ENCODE measurements at places on chromosomes 6 and 20.

- DNase-seq = no peak
These were observed 4.2 kb downstream of the SSTR4 start for GRCh38 chr20:23039136-23039875.

DNA sequence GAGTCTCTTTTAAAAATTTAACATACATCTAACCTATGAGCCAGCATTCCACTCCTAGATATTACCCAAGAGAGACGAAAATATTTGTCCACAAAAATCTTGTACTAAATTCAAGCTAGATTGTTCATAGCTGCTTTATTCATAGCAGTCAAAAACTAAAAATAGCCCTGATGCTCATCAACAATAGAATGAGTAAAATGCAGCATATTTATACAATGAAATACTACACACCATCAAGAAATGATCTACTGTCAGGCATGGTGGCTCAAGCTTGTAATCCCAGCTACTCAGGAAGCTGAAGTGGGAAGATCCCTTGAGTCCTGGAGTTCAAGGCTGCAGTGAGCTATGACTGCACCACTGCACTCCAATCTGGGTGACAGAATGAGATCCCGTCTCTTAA lies 22.0 kb upstream of the SRC start:
- no peak for DNase-seq

DNA sequence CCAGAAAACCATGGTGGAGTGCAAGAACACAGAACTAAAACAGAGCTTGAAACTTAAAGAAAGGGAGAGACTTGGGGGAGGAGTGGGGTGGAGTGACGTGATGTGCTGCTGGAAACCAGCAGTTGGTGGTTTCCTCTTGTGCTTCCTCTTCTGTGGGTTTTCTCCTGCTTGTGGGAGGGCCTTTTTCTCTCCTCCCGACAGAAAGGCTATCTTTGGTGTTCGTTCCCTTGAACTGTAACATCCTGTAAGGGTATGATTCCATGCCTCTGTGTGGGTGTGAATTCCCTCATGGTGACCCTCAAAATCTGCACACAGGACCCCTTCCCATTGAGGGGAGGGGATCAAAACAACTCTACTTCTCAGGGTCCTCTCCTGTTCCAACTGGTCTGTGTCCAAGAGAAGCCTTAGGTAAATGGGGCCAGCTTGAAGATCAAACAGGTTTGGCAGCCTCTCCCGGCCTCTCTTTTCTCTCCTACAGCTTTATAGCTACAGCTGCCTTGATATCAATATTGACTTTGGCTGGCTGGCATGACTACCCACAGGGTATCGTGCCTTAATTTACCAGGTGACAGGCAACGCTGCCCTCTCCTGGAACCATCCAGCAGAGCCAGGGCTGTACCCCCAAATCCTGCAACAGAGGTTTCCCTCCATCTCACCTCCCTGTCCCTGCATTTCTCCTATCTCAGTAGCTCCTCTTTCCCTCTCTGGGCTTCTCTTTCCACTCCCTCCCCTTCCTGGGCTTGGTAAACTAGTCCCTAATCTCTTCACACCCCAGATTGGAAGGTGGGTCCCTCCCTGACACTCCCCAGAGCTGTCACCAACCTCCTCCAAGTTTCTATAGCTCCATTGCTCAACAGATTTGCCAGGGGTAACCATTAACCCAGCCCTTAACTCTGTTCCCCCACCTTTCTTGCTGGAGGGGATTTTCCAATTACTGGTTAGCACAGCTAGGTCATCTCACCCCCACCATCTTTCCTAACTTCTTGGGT lies 1.5 kb upstream of the MSH5 start:
- peak; percentile 39 for DNase-seq

DNA sequence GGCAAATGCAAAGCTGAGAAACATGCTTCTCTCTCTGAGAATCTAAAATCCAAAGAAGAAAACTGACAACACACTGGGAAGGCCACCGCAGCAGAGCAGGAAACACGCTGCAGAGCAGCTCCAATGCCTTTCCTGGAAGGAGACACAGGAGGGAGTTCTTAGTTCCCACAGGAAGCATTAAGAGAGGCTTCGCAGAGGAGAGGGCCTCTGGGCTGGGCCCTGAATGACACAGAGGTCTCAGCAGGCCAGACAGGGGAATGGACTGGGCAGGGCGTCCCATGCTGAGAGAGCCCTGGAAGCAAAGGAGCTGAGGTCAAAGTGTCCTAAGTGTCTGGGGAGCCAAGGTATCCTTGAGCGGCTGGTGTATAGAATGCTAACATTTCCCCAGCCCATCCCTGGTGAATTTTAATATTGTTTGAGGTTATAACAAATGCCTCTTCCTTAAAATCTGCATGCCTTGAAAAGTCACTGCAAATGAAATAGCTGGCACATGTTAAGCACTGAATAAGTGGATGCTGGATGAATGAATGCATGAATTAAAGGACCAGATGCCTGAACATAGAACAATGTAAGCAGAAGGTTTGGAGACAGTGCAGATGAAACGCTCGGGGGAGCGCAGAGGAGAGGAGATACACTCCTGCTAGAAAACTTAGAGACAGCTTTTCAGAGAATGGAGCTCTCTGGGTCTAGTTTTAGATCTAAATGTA lies 110.0 kb upstream of the SYNDIG1 start:
- DNase-seq = no peak

GRCh38 chr6:129709769-129710449 lies at the start of gene ARHGAP18:
TSS of gene ARHGAP18 (minus strand) at chr6:129710177. CDS start at chr6:129710136, 41 bp downstream.
- peak; percentile 42 for DNase-seq

DNA sequence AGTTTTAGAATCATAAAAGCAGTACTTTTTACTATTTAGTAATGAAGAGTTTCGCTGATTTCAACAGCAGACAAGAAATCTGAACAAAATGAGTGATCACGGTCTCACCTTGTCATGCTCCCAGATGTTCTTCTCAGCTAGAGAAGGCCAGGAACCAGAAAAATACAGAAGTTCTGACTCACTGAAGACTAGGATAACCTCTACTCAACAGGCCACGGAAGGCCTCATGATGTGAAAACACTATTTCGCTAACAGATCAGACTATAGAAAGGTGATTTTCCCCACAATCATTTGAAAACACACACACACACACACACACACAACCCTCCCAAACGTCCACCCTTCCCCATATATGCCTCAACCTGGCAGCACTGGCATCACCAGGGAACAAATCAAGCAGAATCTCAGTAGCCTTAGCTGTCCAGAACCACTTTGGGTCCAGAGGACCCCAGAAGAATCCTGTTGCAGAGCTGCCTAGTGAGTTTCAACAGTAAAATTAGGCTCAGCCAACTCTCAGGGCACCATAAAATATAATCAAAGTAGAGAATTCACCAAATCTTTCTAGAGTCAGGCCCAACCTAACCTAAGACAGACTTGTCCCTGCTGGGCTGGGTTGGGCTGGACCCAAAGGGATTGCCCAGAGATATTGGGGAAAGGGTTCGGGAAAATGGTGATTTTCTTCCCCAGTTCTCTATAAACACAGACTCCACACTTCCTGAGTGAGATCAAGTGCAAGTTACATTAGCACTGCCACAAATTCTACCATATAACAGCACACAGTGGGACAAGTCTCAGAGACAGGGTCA lies 7.9 kb downstream of the EXOC2 start:
- no peak for DNase-seq

- DNase-seq = no peak
These were observed 61.1 kb downstream of the FAM217A start for GRCh38 chr6:4017834-4018170.

- no peak for DNase-seq
These were observed 17.1 kb downstream of the RIPOR3 start for GRCh38 chr20:50674138-50674825.

GRCh38 chr6:82458705-82459104 lies 95.1 kb downstream of the TPBG start:
- no peak for DNase-seq

DNA sequence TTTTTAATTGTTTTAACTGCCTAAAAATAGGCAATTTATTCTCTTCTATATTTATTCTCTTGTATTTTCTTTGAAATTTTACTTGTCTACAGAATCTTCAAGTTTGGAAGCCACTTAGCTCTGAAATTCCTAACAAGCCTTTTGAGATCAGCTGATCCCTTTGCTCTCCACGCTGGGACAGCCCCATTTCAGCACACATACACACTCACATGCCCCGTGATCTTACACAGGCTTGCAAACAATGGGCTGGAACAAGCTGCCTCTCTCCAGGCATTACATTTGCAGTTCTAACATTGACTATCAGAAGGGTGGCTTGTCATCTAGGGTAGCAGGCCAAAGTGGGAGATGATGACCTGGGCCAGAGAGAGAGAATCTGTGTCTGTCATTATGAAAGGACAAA lies 62.1 kb upstream of the RAB32 start:
- no peak for DNase-seq

GRCh38 chr6:36685166-36685924 lies 6.8 kb downstream of the CDKN1A start:
- no peak for DNase-seq

DNA sequence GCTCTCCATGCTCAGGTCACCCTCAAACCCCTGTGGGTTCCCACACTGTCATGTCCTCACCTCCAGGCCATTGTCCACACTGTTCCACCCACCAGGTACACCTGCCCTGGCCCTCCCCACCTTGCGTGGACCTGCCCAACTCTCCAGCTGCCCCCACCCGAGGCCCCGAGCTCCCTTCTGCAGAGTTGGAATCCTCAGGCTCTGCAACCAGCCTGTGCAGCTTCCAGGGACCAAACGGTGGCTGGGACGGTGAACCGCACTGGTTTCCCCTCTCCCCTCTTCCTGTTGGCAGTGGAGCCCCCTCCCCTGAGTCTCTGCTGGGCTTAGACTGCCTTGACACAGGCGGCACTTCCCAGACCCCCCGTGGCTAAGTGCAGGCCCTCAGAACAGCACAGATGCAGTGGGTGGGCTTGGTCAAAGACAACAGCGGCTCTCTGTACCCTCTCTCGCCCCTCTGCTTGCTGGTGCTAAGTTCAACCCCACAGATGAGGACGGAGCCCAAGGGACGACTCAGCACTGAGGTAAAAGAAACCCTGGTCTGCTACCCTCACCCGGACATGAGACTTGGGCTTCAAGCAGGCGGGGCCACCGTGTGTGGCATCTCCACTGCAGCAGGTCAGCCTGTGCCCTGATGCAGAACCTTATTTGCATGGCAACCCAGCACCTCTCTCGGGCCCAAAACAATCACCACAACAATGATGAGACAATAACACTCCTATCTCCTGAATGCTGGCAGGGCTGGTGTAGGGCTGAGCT lies 11.0 kb downstream of the ZBP1 start:
- DNase-seq = no peak

- DNase-seq = no peak
These were observed 103.5 kb downstream of the CD24 start for GRCh38 chr6:106870824-106871717.

DNA sequence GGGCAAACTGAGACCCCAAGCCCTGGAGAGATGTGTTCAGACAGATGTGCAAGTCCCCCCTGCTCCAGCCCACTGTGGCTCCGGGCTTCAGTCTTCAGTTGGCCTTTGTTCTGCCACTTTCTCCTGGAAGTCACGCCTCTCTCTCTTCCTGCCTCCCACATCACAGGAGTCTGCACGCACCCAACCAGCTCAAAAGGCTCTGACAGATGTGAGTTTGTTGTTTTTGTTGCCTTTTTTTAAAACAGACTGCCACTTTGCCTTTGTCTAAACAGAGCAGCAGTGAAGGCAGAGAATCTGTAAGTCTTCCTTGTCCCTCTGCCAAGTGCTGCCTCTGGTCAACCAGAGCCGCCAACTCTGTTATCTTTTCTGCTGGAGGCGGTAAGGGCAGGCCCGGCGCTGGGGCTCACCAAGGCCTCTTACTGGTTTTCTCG lies 149.7 kb downstream of the TFAP2C start:
- DNase-seq = no peak

GRCh38 chr6:802701-803100 lies 109.8 kb upstream of the EXOC2 start:
- DNase-seq = no peak

GRCh38 chr6:70336996-70337742 lies 34.3 kb upstream of the COL9A1 start:
- DNase-seq = no peak

DNA sequence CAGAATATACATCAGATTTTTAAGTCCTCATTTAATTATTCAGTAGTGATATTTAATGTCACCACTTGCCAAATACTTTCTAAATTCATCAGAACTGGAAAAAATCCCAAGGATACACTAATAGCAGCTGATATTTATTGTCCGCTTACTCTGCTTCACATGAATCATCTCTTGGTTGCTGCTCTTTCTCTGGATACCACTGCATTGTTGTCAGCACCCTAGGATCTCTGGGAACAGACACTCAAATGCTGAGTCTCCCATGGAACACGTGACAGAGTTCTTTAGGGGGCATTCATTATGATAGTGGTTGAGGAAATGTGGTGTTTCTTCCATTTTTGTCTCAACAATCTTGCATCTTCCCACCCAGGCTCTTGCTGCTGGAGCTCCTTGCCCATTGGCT lies 318.0 kb downstream of the RFPL4B start:
- no peak for DNase-seq

- DNase-seq = no peak
These were observed 233.8 kb downstream of the LRFN2 start for GRCh38 chr6:40353197-40353966.

GRCh38 chr6:28988536-28989311 lies 16.4 kb downstream of the ZNF311 start:
- DNase-seq = peak; percentile 55

GRCh38 chr6:163354085-163354484 lies 60.4 kb upstream of the QKI start:
- no peak for DNase-seq

GRCh38 chr6:1639430-1639829 lies 29.7 kb downstream of the FOXC1 start:
- DNase-seq = no peak

- no peak for DNase-seq
These were observed 12.2 kb downstream of the BAK1 start for GRCh38 chr6:33567836-33568235.

- no peak for DNase-seq
These were observed 80.2 kb upstream of the RNF217 start for GRCh38 chr6:124881898-124882578.

DNA sequence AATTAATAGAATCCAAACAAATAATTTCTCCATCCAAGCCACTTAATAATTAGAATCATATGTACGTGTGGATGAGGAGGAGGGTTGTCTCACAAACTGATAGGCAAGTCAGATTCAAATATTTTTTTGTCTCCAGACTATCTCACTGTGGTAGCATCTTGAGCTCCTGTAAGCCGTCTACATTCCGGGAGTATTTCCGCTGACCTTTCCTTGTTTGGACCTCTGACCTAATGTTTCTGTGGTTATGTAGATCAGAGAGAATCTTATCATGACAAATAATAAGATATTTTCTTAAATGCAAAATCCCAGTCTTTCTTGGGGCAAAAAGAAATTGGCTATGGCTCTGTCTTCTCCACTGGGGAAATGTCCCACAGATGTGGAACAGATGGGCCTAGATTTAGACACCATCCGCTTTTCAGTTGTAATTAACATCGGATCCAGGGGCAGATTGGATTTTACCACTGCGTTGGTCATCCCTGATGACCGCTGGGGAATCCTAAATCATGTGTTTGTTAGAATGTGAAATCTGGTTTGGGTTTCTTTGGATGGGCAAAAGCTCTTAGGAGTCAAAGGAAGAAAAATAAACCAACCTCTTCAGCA lies 197.1 kb upstream of the RIN2 start:
- DNase-seq = no peak

- no peak for DNase-seq
These were observed 28.0 kb downstream of the FRMD1 start for GRCh38 chr6:168050881-168051586.

Data from stimulated activated CD8-positive, alpha-beta memory T cell treated with anti-CD3 and anti-CD28 coated beads, Interleukin-2, amount 100 ng/mL, for 1 hour (primary cell).